ENCODE measurements at places on chromosomes 5 and 9. TPM values are rescaled to one million over a fixed set of nuclear protein-coding genes. Genes with fewer than 3 reads are reported as not detected.

Gene PCAT7
- polyA plus RNA-seq, result 3.8 TPM

GRCh38 chr5:148492351-148492750 lies 108.6 kb downstream of the FBXO38 start:
- no peak for DNase-seq

DNA sequence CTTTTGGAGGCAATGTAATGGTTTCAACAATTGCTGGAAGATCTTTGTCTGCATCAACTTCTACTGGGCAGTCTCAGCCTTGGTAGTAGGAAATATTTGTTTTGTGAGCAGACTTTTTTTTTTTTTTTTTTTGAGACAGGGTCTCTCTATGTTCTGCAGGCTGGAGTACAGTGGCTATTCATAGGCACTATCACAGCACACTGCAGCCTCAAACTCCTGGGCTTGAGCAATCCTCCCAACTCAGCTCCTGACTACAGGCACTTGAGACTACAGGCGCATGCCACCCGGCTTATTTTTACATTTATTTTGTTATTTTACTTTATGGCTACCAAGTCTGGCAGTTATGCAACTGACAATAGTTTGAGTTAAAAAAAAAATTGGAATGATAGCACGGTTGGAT lies 187.3 kb downstream of the SNX18 start:
- no peak for DNase-seq

DNA sequence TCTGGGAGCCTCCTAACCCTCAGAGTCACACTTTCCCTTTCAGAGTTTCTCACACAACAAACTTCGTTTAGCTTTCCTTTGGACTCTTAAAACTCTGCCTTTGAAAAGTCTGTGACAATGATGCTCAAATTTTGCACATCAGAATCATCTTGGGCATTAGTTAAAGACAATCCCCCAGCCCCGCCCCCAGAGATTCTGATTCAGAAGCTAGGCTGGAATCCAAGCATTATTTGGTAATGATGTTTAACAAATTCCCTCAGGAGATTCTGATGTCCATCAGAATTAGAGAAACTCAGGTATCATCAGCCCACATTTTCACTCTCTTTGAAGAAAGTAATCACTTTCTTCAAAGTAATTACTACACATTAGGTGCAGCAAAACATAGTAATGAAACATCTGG lies 9.6 kb upstream of the PLPP1 start:
- DNase-seq, result no peak

DNA sequence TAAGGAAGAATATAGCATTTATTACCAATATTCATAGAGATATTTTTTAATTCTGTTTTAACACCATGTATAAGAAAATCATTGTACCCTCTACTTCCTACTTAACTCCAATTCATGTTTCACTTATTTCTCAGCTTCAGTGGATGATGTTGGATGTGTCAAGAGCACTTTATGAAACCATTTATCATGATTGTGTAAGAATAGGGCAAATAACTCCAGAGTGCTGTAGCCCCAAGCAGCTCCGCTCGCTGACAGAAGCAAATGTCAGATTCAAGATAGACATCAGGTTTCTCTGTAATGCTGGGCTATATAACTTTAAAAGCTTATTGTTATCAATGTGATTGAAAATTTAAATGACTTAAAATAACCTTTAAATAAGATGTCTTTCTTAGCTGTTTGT lies 50.4 kb downstream of the MAST4 start:
- no peak for DNase-seq

GRCh38 chr5:127700237-127700766 lies 2.9 kb upstream of the CCDC192 start:
- DNase-seq, result no peak

DNA sequence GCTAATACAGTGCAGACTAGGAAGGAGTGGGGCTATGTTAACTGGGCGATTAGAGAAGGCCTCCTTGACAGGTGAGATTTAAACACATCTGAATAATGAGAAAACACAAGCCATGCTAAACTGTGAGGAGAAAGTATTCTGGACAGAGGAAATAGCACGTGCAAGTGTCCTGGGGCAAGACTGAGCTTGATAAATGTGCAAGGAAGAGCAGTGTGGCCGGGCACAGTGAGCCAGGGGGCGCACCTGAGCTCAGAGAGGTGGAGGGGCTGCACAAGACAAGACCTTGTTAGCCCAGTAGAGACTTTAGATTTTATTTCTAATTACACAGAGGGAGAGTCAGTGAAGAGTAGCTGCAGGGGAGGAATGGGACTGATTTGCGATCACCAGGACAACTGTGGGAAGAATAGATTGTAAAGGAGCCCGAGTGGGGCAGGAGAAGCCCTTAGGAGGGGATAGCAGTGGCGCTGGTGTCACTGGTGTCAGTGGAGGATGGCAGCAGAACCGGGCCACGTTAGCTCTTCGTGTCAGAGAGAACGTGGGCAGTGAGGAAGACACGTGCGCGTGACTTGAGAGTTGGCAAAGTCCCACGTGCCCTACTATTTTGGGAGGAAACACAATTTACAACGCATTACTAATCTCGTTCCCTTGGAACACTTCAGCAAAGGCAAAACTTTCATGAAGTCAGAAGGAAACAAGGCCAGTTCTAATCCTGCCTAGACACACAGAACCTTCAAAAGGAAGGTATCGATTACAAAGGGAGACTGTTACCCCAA lies 17.9 kb upstream of the C5orf47 start:
- DNase-seq, result no peak

Gene SLC1A3
- polyA plus RNA-seq, result 16.8 TPM

DNA sequence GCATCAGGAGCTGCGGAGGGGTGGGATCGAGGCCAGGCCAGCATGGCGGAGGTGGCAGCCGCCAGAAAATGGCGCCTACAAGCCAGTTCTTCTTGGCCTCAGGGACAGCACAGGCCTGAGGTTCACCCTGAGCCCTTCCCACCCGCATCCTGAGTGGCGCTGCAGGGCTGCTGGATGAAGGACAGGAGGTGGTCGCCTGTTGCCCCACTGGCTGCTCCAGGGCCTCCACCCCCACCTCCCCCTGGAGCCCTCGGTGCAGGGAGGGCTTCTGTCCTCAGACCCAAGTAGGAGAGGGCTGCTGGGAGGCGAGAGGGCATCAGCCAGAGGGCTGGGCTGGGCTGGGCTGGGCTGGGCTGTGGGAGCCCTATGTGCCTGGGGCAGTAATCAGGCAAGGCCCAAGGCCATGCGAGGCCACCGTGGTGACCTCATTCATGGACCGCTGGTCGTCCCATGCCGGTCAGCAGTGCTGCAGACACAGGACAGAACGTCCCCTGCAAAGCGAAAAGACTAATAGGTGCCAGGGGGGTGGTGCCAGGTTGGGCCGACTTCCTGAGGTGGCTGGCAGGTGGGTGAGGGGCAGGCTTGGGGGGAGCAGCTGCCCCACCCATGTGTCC lies 13.8 kb downstream of the GPSM1 start:
- DNase-seq, result no peak

Gene UBE2QL1
- 0.65 TPM for polyA plus RNA-seq

DNA sequence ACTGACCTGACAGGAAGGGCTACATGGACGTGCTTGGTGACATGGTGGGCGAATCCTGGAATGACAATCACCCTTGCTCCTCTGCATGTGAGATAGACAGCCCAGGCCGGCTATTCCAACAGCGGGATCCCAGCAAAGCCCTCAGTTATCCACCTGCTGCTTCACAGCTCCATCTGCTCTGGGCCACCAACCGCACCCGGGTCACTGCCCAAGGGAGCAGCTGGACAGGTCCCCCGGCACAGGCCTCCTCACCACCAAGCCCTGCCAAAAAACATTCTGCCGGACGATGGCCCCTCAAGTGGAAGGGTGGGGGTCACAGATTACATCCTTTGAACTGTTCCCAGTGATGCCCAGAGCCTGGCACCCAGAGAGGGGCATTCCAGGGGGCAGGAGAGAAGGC lies 39.6 kb downstream of the STK10 start:
- DNase-seq, result no peak

GRCh38 chr5:172455511-172456061 lies 1.3 kb upstream of the SH3PXD2B start:
- no peak for DNase-seq

DNA sequence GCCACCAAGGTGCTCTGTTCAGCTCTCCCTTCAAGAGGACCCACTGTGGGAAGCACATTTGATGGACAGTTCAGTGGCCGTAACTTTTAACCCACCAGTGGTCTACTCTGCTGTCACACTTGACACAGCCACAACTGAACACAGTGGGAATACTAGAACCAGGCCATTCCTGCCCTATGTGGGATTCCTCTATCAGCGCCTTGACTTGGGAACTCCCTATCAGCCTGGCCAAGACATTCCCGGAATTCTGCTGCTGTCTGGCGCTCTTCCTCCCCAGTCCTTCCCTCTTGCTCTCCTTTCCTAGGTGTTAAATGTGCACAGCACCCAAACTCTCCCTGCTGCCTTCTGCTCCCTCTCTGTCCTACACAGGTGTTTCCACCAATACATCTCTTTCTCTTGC lies 23.1 kb upstream of the SH3PXD2B start:
- no peak for DNase-seq

- DNase-seq, result no peak
Measured at GRCh38 chr5:142472306-142472951, 147.6 kb upstream of the SPRY4 start.

Gene IL3
- polyA plus RNA-seq, result not detected

Gene LPCAT1
- 107 TPM for polyA plus RNA-seq

DNA sequence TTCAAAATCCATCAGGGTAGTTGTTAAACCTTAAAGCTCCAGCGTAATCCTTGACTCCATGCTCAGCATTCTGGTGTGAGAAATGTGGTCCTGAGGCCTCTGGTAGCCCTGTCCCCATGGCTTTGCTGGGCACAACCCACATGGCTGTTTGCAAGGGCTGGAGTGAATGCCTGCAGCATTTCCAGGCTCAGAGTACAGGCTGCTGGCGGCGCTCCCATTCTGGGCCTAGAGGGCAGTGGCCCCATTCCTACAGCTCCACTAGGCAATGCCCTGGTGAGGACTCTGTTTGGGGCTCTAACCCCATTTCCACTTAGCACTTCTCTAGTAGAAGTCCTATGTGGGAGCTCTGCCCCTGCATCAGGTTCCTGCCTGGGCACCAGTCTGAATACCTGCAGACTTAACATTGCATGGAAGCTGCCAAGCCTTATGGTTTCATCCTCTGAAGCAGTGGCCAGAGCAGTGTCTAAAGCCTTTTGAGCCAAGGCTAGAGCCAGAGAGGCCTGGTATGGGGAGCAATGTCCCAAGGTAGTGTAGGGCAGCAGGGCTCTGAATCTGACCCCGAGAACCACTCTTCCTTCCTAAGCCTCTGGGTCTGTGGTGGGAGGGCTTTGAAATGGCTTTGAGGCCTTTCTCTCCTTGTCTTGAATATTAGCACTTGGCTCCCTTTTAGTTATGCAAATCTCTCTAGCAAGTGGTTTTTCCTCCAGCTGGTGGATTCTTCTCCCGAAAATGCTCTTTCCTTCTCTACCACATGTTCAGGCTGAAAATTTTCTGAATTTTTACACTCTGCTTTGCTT lies 5.8 kb upstream of the ALDH1A1 start:
- DNase-seq, result no peak

DNA sequence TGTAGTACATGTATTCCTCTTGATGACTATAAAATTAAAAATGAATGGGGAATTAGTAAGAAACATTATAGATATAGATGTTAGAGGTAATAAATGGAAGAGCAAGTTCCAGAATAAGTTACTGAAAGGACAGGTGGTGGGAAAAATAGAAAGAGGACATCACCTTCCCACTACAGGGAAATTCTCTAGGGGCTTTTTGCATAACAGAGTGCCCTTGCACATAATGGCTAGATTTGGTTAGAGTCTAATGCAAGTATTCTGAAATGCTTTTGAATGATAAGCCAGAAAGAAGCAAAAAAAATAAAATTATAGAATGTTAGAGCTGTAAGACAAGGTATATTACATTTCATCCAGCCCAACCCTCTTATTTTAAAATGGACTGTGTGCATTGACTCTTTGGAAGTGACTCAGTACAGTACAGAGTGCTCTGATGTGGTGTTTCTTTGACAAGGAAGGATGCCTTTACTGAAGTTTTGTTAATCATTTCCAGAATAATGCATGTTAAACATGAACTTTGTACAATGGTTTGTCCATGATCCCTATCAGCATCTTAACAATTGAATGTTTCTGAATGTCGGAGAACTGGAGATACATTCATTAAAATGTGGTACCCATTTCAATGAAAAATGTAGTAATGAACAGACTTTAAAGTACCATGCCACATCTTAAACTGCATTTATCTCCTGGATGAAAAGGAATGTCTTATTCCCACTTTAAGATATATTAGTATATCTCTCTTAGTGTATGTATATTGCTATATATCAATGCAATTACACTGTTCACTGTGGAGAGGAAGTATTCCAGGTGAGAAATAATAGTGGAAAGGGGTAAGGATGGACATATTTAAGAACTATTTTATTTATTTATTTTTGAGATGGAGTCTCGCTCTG lies 391.1 kb downstream of the ADGRV1 start:
- DNase-seq, result no peak

- DNase-seq, result no peak
Measured at GRCh38 chr5:66454186-66455078, 141.8 kb upstream of the MAST4 start.
